Left forelimb (tissue), 1 donor: ENCODE measurements at places on chromosomes 16 and 17.

GRCh38 chr17:42517516-42517915 lies 18.5 kb upstream of the NAGLU start:
- DNase-seq, result peak; percentile 85

DNA sequence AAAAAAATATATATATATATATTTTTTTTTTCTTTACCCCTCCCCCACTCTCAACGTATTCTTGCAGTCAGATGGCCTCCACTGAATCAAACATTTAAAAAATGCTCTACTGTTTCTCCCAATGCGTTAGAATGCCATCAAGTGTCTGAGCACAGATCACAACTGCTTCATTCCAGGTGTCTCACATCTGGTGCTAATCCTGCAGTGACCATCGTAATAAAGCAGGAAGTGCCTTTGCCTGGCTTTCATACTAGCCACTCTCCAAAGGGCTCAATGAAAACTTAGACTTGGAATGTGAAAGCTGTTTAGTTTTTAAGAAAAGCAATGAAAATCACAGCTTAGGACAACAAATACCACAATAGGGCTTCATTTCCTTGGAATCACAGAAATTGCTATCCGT lies 37.2 kb downstream of the SKAP1 start:
- no peak for DNase-seq

DNA sequence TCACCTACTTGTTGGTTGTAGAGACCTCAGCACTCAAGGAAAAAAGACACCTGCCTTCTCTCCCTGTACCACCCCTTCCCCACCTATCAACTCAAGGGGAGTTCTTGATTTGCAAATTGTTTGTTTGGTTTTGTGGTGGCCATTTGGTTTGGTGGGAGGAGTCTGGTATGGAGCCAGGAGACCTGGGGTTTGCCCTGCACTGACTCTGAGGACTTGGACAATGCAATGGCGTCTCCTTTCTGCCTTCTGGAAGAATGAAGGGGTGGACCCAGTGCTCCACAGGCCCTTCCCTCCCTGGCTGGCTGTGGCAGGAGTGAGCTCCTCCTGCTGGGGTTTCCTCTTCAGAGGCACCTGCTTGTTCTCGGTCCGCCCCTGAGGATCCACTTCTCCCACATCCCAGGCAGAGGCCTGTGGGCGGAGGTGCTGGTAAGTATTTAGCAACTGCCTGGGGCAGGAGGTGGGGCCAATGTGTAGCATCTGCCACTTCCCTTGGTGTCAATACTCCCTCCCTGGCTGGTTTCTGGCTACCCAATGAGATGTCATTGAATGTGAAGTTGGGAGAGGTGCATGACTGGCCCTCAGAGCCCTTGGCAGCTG lies 164.5 kb downstream of the NTN1 start:
- DNase-seq, result no peak

DNA sequence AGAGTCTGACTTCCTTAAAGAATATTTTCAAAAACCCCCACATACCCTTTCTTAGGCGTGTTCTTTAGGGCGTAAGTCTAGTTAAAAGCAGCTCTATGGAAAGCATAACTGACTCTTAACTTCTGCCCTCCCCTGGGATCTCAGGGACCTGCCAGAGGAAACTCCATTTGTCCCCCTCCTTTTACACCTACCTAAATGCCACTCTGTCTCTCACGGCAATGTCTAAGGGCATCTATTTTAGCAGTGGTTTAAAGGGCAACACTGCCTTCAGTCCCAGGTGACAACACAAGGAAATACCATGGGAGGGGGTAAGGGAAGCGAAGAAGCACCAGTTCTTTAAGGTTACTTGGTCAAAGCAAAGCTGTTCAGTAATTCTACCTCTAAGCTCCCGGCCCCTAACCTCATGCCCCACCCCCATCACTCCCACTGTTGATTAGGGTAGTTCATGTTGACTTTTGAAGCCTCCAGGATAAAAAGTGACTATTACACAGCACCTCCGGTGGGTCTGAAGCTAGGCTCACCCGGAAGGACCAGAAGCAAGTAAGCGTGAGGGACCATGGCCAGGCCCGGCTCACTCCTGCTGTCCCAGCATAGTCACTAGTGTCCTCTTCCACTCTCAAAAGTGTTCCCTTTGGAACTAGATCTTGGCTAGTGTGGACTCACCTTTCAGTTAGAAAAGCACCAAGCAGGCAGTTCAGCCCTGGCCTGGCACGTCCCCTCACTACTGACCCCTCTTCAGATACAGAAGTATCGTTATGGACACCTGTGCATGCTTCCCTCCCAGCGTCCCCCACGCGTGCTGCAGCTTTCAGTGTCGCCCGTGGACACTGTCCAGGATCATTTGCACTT lies 47.1 kb downstream of the CYTH1 start:
- no peak for DNase-seq

DNA sequence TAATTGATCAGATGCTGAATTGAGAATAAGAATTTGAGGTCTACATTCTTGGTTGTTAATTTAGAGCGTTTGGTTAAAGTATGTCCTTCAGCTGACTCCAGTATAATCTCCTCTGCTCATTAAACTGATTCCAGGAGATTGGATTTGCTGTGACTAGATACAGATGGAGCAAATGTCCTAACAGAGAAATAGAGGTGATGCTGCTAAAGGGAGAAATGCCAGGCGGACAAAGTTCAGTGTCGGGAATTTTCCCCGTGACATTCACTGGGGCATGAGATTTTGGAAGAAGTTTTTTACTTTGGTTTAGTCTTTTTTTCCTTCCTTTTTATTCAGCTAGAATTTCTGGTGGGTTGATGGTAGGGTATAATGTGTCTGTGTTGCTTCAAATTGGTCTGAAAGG lies 19.0 kb downstream of the PRKAR1A start:
- DNase-seq, result no peak

GRCh38 chr17:41620583-41621434 lies 3.6 kb downstream of the KRT17 start:
- DNase-seq, result no peak

DNA sequence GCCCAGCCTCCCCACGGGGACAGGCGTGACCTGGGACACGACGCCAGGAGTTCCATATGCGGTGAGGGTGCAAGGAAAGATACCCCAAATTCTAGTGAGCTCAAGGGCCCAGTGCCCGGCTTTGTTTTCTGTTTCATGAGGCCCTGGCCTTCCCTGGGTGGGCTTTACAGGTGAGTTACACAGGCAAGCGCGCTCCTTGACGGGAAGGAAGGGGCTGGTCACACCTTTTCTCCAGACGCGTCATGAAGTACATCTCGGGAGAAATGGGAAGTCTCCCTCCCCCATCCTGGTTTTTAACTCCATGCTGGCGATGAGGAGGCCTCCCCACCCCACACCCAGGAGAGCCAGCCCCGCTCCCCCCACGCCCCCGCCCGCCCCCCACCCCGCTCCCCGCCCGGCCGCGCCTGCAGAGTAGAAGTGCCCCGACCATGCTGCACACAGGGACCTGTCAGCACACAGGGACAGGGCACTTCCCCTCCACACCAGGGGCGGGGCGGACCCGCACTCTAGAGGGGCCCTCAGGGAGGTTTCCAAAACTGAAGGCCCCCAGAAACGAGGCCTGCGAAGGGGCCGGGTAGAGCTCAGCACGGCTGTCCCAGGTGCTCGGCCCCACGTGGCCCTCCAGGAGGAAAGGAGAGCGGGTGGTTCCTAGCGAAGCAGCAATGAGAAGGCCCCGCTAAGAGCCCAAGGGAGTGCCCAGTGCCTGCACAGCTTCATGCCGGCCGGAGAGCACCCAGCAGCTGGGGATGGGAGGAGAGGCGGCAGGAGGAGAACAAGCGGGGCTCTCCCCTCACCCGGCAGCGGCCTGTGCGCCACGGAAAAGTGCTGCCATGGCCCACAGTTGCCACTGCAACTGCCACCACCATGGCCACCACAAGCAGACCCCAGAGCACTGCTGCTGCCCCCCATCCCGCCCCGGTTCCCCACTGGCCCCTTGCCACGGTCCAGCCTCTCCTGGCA lies 7.7 kb downstream of the CYB561 start:
- DNase-seq, result no peak
